ENCODE measurements at places on chromosomes 12 and 14.

DNA sequence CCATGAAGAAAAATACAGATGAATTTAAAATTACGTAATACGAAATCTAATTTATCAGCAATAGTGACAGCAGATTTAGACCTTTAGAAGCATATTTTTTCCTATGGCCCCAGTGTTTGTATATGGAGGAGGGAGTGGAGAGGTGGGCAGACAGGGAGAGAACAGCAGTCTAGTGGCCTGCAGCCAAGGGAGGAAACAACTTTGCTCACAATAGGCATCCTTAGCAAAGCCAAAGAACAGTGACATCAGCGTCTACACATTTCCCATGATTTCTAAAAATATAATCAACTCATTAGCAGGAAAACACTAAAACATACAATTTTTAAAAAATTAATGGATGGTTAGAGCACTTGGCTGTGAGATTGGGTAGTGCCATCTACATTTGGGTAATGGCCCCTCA is 622.6 kb upstream of the ATP2B1 start:
- no peak for DNase-seq

DNA sequence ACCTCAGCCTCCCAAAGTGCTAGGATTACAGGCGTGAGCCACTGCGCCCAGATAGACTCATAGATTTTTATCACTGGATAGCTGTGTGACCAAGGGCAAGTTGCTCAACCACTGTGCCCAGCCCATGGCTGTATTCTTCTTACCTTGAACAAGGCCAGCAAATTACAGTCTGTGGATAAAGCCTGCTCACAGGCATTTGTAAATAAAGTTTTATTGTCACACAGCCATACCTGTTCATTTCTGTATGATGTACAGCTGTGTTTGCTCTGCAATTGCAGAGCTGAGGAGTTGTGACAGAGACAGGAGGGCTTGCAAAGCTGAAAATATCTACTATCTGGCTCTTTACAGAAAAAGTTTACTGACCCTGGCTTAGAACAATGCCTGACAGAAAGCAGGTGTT is 35.2 kb upstream of the LHX5 start:
- no peak for DNase-seq

GRCh38 chr12:83065562-83065961 is 378.9 kb downstream of the TMTC2 start:
- no peak for DNase-seq

GRCh38 chr12:73124480-73124879 is 852.3 kb downstream of the TRHDE start:
- no peak for DNase-seq

DNA sequence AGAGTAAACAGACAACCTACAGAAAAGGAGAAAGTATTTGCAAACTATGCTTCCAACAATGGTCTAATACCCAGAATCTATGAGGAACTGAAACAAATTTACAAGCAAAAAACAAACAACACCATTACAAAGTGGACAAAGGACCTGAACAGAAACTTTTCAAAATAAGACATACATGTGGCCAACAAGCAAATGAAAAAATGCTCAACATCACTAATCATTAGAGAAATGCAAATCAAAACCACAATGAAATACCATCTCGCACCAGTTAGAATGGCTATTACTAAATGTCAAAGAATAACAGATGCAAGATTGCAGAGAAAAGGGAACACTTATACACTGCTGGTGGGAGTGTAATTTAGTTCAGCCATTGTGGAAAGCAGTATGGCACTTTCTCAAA is 125.8 kb downstream of the C12orf42 start:
- DNase-seq, result no peak

- peak; percentile 27 for DNase-seq
These were observed 30.8 kb downstream of the ADCK1 start for GRCh38 chr14:77830692-77831091.

DNA sequence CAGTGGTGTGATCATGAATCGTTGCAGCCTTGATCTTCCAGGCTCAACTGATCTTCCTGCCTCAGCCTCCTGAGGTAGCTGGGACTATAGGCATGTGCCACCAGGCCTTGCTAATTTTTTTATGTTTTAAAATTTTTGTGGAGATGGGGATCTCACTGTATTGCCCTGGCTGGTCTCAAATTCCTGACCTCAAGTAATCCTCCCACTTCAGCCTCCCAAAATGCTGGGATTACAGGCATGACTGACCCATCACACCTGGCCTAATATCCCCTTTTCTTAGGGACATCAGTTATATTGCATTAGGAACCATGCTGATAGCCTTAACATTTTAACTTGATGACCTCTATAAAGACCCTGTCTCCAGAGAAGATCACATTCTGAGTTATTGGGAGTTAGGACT is 42.8 kb downstream of the RASSF3 start:
- DNase-seq, result no peak

DNA sequence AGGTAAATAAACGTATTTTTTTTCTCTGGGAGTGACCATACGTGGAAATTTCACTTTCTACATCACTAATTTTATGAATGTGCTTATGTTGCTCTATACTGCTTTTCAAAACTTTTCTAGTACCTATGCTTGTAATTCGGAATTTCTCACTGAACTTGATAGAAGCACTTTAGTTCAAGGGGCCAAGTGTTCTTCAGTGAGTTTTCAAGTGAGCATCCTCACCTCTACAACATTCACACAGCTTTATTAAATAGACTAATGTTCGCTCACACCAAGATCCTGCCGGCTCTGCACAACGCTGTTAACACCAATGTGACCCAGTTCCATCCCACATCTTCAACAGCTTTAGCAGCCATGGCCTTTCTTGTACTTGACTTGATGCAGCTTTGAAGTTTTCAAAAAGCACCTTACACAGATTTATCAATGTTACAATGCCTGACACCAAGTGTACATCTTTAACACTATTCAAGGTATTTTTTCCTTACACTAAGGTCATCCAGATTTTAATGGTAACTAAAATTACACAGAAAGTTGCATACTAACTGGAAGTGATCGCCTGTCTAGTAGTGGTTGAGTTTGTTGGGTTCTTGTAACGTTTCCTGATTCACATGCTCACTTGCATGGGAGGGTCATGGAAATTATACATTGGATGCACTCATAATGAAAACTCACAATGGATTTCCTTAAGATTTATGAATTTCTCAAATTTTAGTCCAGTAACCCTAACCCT is 4.5 kb downstream of the UBC start:
- DNase-seq, result no peak

GRCh38 chr12:77995436-77996167 is 164.9 kb downstream of the NAV3 start:
- peak; percentile 58 for DNase-seq

DNA sequence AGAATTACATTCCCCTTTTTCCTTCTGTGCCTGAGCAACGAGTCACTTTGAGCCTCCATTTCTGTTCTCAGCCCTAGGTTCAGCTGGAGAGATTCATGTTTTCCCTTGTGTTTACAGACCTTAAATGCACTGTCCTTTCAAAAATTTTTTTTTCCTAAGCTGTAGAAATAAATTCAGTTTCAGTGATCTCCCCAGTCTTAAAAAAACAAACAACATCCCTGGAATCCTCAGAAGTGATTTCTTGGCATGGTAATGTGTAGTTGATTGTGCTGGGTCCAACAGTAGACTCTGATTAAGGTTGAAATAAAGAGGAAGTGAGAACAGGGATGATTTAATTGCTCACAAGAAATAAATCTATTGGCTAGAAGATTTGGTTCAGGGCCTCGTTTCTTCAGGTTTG is 89.3 kb downstream of the NTN4 start:
- no peak for DNase-seq

DNA sequence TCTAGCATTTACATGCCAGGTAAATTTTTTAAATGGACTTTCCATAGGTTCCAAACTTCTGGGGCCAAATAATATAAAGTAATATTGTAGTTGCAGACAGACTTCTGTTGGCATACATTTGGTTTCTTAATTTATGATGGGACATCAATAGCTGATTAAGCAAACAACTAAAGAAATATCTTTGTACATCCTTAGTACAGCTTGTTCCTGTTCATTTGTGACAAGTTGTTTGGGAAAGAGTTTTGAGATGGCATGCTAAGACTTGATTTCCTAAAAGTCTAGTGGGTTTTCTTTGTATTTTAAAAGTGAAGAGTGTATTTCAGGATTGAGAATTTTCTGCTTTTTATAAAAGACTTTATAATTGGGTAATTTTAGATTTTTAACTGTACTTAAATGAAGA is 41.0 kb downstream of the CCDC91 start:
- DNase-seq, result no peak

- no peak for DNase-seq
These were observed 37.7 kb downstream of the BEST3 start for GRCh38 chr12:69661386-69661785.

DNA sequence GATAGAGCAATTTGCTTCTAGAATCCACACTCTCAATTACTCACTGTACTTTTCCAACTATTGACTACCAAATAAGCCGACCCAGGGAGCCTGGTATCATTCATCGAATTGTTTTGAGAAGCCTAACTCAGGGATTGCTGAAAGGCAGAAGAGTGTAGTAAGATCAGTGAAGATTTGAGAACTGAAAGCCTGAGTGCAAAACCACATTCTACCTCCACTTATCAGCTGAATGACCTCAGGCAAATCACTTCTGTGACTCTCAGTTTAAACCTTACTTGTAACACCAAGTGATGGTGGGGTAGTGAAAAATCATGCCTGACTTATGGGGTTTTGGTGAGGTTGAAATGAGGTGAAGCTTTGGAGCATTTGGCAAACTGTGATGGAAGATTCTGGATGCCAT is 126.1 kb upstream of the MAX start:
- DNase-seq, result no peak

DNA sequence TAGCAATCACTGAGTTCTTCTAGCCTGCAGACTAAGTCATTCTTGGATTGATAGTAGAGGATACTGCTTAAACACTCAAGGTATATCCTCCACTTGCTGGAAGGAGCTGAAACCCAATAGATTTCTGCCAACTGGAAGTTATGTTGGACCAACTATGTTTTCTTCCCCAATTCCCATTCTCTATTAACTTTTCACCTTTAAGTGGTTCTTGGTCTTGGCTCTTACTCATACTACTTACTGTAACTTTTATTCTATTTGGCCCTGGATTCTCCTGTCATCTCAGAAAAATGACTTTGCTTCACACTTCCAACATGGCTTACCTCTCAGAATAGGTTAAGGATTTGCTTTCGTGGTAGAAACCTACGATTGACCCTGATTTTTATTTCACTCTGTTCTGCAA is 244.9 kb downstream of the ADAMTS20 start:
- no peak for DNase-seq

- no peak for DNase-seq
These were observed 55.6 kb downstream of the NT5DC3 start for GRCh38 chr12:103785243-103786031.

- DNase-seq, result no peak
These were observed 728.7 kb upstream of the TMEM132C start for GRCh38 chr12:127538316-127538715.

- no peak for DNase-seq
These were observed 4.5 kb downstream of the KCNH3 start for GRCh38 chr12:49543221-49543913.

GRCh38 chr12:117412465-117413188 is 51.2 kb upstream of the NOS1 start:
- no peak for DNase-seq

DNA sequence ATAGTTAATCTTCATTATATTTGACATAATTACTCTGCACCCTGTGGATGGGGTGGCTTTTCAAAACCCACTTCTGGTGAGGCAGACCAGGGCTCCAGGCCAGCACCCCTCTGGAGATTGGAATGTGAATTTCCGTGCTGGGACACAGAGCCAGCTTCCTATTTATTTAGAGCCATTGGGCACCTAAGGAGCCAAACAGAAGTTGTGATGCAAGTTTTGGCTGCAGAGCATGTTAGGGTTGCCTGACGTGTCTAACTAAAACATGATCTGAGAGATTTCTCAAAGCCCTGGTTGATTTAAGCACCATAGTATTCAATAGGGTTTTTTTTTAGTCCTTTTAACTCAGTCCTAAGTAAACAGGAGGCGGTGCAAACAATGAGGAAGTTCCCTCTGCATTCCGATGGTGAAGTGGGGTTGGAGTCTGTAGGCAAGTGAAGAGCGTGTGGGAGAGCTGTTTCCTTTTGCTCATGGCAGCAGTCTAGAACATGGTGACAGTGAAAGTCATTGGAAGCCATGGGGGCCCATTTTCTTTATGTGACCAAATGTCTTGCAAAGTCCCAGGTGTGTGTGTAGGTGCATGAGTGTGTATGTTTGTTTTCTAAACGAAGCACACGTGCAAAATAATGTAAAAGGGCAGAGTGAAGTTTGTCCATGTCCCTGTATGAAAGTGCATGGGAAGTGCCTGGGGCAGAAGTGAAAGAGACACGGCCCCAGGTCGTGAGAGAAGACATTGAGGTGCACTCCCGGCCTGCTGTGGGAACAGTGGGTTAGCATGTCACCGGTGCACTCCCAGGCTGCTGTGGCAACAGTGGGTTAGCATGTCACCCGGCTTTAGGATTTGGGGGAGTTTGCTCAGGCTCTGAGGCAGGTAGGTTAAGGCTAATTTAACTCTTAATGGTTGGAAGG is 117.7 kb downstream of the PRKCH start:
- peak; percentile 69 for DNase-seq

GRCh38 chr14:91774140-91775096 is 42.5 kb upstream of the CATSPERB start:
- DNase-seq, result no peak

- no peak for DNase-seq
These were observed 711 bp downstream of the ANO4 start for GRCh38 chr12:100795174-100795799.

DNA sequence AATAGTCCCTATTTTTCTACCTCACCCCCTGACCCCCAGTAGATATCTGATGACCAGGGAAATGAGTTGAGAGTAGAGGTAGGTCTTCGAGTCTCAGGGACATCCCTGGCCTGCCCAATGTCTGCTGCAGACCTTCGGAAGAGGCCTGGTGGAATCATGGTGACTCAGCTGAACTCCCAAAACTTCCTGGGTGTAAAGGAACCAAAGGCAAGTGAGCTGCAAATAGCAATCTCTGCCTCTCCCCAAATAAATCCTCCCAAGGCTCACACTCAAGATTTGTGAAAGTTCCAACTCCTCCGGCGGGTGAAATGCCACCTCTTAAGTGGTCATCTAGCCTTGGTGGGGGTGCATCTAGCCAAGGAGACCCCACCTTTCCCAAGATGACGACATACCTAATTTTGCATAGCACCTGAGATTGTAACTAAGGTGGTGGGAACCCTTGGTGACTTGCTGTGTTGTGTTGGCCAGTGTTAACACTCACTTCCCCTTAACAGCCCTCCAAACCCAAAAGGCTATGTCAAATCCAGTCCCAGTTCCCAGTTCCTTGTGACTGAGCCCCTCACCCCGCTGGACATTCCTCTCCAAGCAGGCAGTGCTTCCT is 6.3 kb downstream of the ZFP36L1 start:
- no peak for DNase-seq

GRCh38 chr14:50783563-50783962 is 47.4 kb downstream of the NIN start:
- DNase-seq, result no peak

- no peak for DNase-seq
These were observed 103.6 kb downstream of the NTF3 start for GRCh38 chr12:5535541-5535940.
